Right lobe of liver (tissue), 6 donors: ENCODE measurements at places on chromosomes 3 and 15.

DNA sequence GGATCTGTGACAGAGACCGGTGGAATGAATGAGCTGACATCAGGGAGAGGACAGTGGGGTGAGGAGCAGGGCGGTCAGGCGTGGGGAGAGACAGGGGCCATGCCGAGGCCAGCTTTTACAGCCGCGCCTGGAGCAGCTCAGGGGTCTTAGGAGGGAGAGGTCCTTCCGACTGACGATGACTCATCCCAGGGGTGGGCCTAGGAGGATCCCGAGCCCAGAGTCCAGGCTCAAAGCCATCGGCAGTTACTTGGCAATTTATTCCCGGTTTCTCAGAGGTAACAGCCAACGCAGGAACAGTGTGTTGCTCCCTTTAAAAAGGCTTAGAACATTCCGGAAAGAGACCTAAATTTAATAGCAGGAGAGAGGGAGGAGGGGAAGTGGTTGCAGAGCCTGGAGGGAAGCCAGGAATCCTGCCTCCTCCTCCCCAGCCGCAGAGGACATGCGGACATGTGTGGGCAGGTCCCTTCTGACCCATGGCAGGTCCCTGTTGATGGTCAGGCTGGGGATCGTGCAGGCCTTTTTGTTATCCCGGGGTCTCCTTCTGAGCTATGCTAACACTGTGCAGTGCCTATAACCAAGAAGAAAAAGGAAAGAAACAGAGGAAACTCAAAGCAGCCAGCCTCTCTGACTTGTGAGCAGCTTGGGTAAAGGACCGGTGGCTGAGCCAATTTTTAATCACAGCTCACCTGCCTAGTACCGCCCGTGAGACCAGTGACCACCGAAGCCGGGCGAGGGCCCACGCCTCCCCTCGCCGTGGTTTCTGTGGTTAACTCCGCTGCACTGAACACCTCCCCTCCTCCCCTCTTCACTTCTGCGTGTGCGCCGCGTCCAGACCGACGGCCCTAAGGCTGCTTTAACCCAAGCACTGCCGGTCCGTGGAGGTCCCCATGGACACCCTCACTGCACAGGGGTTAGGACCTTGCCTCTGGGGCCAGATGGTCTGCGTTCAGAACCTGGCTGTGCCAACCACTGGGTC lies 392.4 kb upstream of the PROK2 start:
- no peak for DNase-seq

GRCh38 chr3:190076601-190077394 lies 43.9 kb downstream of the P3H2 start:
- DNase-seq, result no peak

DNA sequence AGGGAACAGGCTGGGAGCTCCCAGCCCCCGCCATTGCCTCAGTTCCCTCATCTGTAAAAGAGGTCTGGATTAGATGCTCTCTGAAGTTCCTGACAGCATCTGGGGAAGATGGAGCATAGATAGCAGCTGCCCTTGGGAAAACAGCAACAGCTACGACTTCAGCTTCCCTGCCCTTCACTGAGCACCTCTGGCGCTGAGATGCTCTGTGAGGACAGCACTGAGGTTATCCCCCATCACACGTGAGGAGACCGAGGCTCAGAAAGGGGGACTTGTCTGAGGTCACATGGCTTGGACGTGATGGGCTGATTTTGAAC lies 11.1 kb upstream of the RPL29 start:
- DNase-seq, result no peak

DNA sequence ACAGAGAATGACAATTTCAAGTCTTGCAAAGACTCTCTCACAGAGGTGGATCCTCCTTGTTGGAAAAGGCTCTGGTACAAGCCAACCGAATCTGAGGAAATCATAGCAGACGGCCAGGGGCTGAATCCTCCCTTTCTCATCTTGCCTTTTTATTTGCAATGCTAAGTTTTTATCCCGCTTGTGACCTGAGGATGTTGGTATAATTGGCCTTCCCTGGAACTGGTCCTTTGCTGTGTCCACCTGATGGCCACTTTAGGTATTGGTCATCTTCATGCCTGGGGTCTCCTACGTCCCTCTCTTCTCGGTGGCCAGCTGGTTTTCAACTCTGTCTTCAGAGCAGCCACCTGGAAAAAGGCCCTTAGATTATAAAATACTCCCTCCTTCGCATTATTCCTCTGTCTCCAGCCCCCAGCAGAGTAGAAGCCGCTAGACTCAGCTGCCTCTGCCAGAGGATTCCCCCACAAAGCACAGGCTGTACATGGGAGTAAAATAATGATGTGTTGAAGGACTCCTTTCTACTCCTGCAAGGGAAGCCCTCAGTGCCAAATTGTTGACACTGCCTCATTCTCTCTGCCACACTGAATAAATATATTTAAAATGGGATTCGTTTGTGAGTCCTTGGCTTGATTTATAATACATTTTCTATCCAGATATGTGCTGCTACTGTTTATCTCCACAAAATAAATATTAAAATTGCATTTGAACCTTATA lies 208.9 kb upstream of the CFAP20DC start:
- no peak for DNase-seq

DNA sequence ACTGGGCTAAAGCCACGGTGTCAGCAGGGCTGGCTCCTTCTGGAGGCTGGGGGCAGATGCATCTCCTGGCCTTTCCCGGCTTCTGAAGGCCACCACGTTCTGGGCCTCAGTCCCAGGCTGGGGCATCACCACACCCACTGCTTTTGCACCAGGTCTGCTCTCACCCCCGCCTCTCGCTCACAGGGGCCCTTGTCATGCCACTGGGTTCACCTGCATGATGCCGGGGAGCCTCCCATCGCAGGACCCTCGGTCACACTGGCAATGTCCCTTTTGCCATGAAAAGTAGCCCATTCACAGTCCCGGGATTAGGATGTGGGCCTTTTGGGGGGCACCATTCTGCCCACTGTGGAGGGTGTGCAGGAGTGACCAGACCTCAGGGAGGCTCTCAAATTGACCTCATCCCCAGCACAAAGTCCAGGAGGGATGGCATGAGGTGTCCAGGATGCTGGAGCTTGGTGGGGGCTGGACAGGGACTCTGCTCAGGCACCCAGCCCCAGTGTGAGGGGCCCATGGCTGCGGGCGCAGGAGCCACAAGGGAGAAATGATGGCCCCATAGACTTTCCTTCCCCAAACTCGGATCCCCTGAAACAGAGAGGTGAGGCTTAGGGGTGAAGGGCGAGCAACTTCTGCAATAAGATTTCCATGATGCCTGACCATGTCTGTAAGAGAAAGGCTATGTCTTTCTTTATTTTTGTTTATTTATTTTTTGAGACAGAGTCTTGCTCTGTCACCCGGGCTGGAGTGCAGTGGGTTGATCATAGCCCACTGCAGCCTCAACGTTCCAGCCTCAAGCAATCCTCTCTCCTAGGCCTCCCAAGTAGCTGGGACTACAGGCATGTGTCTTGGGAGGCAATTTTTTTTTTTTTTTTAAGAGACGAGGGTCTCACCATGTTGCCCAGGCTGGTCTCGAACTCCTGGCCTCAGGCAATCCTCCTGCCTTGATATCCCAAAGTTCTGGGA lies 189.1 kb downstream of the GOLGA6L6 start:
- no peak for DNase-seq

DNA sequence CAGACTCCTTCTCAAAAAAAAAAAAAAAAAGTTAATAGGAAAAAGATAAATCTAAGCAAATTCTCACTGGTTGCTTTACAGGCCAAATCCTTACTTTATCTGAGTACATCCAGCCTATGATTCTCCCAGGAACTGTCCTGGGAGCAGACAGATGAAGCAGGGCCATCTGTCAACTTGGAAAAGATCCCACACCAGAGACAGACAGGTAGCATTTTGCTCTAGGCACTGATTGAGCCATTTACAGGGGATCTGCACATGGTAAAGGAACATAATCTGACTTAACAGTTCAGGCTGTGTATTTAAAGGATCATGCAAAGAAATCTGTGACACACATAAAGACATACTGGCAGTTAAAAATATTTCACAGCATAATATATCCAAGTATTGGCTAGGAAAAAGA lies 1006.5 kb downstream of the TBL1XR1 start:
- no peak for DNase-seq

DNA sequence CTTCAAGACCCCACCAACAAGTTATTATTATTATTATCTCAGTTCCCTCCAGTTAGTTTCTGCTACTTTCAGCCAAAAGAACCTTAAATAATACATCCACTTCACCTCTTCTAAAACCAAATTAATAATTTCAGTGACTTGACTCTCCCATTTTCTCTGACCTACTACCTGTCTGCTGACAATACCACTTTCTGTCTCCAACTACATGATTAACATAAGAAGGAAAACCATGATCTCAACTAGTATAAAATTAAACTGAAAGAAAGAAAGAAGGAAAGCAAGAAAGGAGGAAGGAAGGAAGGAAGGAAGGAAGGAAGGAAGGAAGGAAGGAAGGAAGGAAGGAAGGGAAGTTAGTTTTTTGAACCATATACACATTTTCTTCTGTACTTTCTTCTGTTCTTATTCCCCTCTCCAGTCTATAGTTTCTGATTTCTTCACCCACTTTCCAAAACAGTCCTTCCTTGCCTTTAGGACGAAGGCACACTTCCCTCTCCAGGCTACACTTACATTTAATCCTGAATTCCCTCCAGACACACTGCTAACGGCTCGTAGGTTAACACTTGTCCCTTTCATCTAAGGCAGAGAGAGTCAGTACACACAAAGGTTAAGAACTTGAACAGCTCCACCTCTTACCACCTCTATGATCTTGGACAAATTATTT lies 79.5 kb upstream of the GUCA1C start:
- DNase-seq, result no peak

DNA sequence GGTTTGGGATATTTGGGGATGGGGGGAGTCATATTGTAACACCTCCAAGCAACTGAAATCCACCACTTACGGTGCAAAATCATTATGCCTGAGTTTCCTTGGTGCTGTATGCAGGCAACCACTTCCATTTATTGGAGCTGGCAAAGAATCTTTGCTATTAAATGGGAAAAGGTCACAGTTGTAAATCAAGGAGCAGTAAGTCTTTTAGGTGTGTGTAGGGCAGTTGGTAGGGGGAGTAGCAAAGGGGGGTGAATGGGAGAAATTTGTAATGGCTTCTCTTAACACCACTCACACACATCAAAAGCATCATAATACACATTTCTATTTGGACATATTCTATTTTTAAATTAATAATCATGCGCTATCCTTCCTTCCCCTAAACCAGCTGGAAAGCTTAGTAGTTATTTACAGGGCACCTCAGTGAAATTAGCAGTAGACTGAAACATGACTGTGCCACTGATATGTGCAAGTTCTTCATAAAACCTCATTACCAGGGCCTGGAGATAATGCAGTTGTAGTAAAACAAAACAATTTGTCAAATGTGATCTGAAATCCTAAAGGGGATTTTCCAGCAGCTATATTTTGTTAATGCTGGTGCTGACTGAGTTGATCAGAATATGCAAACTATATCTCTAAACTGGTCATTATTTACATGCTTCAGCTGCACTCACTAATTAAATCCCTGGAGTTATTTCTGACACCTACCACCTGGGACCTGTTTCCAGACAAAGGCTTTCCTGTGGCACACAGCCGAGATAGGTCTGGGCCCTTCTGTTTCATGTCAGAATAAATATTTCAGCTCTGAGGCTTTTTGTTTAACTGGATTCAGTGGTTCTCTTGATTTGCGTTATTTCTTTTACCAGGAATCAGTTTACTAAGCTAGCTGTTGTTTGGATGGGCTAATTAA lies 90.1 kb downstream of the B3GALNT1 start:
- DNase-seq, result no peak

GRCh38 chr3:54954022-54954421 lies 26.2 kb upstream of the LRTM1 start:
- DNase-seq, result no peak

- DNase-seq, result no peak
Measured at GRCh38 chr3:112038863-112039262, 4.3 kb downstream of the TMPRSS7 start.

- DNase-seq, result no peak
Measured at GRCh38 chr3:30440147-30440604, 166.2 kb upstream of the TGFBR2 start.

- DNase-seq, result no peak
Measured at GRCh38 chr15:89211678-89212170, 9.7 kb downstream of the RLBP1 start.

DNA sequence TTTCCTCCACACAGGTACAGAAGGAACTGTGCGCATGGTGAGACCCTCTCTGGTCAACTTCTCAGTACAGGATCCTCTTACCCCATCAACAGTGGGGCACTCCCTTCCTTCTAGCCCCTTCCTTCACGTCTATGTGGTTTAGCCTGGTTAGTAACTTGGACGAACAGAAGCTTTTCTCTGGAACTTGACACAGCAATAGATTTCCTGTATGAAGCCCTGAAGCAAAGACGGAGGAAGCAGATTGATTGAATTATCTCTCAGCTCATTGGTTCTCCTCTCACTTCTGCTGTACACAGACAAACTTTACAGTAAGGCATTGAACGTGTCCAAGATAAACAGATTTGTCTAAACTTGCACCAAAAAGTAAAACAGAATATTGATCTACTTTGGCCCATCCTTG lies at the start of gene CD200R1:
TSS of gene CD200R1 (minus strand) at position 210 of the 400 bp plus-strand sequence. CDS start 246 bp downstream, outside the sequence.
- no peak for DNase-seq
